NCI-H1417 treated with DMSO at 0.1 percent for 48 hours (cell line): ENCODE measurements at places on chromosomes 3 and 15.

GRCh38 chr3:22901684-22902083 lies 301.4 kb upstream of the UBE2E2 start:
- DNase-seq, result no peak

DNA sequence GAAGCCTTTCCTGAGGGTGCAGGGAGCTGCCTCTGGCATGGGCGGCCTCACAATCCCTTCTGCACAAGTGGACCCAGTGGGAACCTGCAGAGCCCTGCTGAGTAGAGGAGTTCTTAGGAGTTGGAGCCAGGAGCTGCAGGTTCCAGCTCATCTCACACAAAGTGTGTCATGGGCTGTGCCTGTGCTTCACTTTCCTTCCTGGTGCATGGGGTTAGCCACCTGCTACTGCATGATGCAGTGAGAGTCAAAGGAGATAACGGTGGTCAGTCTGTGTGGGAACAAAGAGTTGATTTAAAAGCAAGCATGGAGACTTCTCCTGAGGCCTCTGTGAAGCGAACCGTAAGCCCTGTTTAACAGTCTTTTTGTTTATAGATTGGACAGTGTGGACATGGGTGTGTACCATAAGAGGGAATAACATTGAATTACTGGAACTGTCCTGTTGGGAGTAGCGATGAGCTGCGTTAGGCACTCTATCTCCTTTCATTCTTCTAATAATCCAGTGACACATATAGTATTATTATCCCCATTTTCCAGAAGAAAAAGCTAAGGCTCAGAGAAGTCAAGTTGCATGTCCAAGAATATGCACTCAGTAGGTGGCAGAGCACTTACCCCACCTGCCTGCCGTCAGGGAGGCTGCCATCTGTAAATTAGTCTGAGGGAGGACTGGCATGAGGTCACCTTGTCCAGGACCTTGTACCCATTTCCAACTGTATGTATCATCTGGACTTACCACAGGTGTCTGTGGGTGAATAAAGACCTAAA lies 68.7 kb upstream of the PRR23C start:
- DNase-seq, result no peak

- no peak for DNase-seq
Observed at GRCh38 chr15:89743594-89743993, 7.5 kb downstream of the MESP1 start.

- no peak for DNase-seq
Observed at GRCh38 chr3:48000212-48000611, 16.0 kb downstream of the MAP4 start.

DNA sequence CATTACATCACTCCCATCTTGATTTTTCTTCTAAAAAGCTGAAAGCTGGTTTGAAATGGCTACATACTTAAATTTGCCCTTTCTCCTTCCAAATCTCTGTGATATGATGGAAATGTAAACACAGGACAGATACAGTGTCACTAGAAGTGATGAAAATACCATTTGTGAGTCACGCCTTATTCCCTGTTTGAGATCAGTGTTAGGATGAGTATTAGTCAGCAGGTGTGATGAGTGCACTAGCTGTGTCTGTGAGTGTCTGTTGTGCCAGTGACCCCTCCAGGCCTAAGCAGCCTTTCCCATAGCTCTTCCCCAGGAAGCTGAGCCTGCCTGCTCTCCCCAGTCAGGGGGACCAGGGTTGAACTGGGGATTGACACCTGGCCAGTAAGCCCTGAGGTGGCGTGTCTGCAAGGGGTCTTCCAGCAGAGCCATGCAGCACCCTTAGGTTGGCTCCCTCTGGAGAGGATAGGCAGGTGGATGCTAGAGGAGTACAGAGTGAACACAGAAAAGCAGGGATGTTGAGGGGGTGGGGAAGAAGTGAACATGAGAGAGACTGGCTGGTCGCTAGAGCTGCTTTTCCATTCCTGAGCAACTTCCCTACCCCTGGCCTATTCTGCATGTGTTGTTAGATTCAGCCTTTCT lies 92.0 kb downstream of the PDE8A start:
- DNase-seq, result no peak

- no peak for DNase-seq
Observed at GRCh38 chr15:83919319-83919830, 265.5 kb downstream of the ADAMTSL3 start.

- no peak for DNase-seq
Observed at GRCh38 chr3:86951322-86951721, 39.6 kb downstream of the VGLL3 start.

GRCh38 chr15:74364936-74365597 lies 2.4 kb downstream of the CYP11A1 start:
- no peak for DNase-seq

- no peak for DNase-seq
Observed at GRCh38 chr3:161489395-161489794, 7.2 kb upstream of the OTOL1 start.

GRCh38 chr15:67117370-67117769 lies 52.0 kb downstream of the SMAD3 start:
- no peak for DNase-seq

- no peak for DNase-seq
Observed at GRCh38 chr3:107938143-107938542, 152.7 kb downstream of the CD47 start.

DNA sequence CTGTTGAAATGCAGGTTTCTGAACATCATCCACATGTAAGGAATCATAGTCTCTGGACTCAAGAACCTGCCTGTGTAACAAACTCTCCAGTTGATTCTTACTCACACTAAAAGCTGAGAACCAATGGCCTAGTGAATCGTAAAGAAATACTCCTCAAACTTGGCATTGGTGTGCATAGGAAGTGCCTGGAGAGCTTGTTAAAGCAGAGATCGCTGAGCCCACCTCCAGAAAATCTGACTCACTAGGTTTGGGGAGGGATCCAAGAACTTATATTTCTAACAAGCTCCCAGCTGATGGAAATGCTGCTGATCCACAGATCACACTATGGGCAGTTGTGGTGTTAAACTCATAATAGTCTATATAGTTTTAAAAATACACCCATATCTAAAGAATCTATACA lies 55.8 kb upstream of the LMCD1 start:
- no peak for DNase-seq

DNA sequence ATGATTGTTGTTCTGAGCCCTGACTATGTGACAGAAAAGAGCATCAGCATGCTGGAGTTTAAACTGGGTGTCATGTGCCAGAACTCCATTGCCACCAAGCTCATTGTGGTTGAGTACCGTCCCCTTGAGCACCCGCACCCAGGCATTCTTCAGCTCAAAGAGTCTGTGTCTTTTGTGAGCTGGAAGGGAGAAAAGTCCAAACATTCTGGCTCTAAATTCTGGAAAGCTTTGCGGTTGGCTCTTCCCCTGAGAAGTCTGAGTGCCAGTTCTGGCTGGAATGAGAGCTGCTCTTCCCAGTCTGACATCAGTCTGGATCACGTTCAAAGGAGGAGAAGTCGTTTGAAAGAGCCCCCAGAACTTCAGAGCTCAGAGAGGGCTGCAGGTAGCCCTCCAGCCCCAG lies 142.0 kb downstream of the IL1RAP start:
- no peak for DNase-seq

DNA sequence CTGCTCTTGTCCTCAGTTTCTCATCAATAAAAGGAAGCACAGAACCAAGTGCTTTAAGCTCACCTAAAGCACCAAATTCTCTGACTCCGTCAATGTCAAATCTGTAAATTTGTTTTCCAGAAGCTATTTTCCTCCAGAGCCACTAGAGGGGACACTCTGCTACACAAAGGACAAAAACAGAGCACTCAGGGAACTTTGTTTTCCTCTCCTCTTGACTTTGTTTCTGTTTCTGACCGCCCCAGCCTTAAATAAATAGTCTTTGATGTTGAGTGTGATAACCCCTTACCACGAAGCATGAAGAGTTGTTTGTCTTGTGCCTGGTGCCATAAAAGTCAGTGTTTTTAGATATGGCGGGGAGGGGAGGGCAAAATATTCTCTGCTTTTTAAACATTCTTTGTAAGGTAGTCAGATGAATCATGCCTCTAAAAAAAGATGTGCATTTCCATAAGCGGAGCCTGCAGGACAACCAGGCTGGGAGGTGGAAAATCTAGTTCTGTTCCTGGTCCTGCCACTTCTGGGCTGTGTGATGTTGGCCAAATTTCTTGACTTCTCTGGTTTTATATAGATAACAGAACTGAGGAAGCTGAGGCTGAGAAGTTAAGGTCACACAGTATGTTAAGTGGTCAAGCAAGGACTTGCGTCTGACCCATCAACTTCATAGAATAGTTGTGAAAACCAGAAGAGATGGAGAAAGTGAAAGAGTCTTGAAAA lies 7.3 kb upstream of the ZBTB38 start:
- DNase-seq, result no peak

GRCh38 chr3:166125179-166125578 lies 288.0 kb upstream of the BCHE start:
- no peak for DNase-seq

- DNase-seq, result no peak
Observed at GRCh38 chr3:81468391-81468790, 293.1 kb downstream of the GBE1 start.

GRCh38 chr3:94159062-94159828 lies 96.4 kb downstream of the NSUN3 start:
- DNase-seq, result no peak

DNA sequence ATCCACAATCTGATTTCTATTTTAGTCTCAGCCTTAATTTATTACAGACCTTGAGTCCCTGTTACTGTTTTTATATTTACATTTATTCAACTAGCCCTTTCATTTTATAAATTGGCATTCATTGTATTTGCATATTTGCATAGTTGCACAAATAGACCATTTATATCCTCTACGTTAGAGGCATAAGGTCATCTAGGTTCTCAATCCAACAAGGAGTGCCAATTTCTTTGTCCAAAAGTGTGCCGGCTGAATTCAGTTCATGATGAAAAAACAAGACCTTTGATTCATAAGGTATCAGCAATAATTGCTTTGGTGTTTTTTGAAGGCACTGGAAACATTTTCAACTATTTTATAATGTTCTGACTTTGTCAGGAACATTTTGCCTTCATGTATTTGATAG lies 33.9 kb upstream of the NANOGP8 start:
- DNase-seq, result no peak

GRCh38 chr3:29128001-29128400 lies 152.9 kb upstream of the RBMS3 start:
- no peak for DNase-seq

- no peak for DNase-seq
Observed at GRCh38 chr3:130093741-130094391, 12.2 kb downstream of the ALG1L2 start.

GRCh38 chr15:67700023-67700422 lies 125.3 kb upstream of the SKOR1 start:
- no peak for DNase-seq

DNA sequence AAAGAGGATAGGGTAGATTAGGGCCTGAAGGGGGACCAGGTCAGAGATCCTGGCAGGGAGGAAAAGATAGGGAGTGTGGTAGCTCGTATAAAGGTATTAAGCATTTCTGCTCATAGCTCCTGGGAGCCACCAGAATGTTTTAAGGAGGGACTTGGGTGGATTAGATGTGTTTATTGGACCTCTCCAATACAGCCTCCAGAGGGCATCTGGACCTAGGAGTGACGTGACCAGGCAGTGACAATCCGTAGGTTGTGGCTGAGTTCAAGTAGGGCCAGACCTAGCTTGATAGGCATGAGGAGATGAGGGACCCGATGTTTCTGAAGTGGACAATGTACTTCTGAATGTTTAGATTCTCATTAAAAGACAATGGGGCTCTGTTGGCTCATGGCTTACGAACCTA lies 435.2 kb downstream of the MCTP2 start:
- DNase-seq, result no peak

- DNase-seq, result no peak
Observed at GRCh38 chr15:56366211-56366610, 985 bp downstream of the TEX9 start.

GRCh38 chr15:57533448-57533799 lies 58.3 kb upstream of the MYZAP start:
- DNase-seq, result no peak

- no peak for DNase-seq
Observed at GRCh38 chr3:171284308-171285075, 175.7 kb downstream of the TNIK start.

DNA sequence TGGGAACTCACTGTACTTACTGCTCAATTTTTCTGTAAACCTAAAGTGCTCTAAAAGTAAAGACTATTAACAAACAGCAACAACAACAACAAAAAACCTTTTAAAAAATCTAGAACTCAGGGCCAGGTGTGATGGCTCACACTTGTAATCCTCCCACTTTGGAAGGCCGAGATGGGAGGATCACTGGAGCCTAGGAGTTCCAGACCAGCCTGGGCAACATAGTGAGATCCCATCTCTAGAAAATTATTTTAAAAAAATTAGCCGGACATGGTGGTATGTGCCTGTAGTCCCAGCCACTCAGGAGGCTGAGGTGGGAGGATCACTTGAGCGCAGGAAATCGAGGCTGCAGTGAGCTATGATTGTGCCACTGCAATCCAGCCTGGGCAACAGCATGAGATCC lies 161.8 kb downstream of the NUP210 start:
- DNase-seq, result no peak

DNA sequence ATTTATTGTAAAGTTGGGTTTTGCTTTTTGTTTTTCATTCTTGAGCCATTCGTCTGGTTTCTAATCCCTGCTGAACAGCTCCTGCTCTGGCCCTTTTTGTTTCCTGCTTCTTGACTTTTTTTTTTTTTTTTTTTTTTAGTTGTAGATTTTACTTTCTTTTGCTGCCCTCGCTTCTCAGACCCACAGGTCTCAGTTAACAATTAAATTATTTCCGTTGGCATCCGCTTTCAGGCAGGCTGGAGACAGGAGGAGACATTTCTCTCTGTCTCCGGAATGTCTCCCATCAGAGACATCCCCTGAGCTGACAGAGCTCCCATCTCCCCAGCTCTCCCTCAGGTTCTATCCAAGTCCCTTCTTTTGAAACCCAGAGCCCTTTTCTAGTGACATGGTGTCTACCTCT lies 68.6 kb downstream of the SLC6A6 start:
- DNase-seq, result no peak

DNA sequence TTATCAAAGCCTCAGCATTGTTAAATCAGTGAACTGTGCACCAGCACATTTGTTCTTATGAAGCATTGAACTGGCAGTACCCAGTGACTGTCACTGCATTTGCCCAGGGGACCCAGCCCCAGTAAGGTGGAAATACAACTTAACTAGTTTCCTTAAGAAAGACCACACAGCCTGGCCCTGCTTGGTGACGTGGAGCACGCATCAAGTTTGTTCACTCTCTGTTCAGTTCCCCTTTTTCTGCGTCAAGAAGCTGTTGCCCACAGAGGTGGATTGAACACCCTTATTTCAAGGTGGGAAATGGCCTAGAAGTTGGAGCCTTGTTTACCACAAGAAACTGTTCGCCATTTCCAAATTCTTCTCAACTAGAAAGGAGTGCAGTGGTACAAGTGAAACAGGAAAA lies 69.9 kb upstream of the AGBL1 start:
- DNase-seq, result no peak

DNA sequence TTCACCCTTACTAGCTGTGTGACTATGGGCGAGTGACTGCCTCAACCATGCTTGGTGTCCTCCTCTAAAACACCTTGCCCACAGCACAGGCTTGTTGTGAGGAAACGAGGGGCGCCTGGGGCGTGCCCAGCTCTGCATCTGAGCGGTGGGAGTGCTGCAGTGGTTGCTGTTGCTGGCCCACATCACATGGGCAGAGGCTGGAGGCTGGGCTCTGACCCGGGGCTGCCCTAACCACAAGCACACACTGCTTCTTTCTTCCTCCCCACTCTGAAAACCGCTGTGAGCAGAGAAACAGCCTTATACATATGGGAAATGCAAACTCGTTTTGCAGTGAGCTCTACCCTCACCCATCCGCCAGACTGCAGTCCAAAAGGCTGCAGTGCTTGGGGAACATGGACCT lies 74.8 kb upstream of the RPL32 start:
- DNase-seq, result no peak
